Neural crest cell (in vitro differentiated cells): ENCODE measurements at places on chromosomes 6 and 20.

DNA sequence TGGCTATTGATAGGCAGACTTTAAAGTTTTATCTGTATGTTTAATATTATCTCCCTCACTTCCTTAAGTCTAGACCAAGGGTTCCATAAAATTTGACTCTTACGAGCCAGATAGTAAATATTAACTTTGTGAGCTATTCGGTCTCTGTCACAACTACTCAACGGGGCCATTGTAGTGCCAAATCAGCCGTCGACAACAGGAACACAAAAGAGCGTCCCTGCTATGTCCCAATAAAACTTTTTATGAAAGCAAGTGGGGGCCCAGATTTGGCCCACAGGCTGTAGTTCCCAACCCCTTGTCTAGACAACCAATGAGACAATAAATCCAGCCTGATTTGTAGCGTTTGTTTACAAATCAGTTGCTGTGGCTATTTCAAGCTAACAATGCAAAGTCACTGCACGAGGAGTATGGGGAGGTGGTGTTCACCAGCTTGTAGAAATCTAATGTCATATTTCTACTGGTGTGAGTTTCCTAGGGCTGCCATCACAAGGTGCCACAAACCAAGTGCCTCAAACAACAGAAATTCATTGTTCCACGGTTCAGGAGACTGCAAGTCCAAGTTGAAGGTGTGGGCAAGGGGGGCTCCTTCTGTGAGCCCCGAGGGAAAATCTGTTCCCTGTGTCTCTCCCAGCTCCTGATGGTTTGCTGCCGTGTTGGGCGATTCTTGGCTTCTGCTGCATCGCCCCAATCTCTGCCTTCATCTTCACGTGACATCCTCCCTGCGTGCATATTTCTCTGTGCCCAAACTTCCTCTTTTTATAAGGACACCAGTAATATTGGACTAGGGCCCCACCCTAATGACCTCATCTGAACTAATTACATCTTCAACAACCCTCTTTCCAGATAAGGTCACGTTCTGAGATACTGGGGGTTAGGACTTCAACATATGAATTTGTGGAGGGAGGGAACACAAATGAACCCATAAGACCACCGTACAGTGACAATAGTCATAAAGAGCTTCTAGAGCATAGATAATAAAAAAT lies 356.0 kb upstream of the JARID2 start:
- no peak overlapping the region for H3K4me3 ChIP-seq
- H3K36me3 ChIP-seq = no peaks in the 10 kb centered on the region
- peaks cover 18% of the 10 kb centered on the region for H3K4me1 ChIP-seq
- DNase-seq = no peak
- no peak overlapping the region for H3K27ac ChIP-seq
- H3K27me3 ChIP-seq = no peaks in the 10 kb centered on the region

GRCh38 chr20:60921022-60921622 lies 330.9 kb upstream of the CDH4 start:
- H3K4me3 ChIP-seq = no peak overlapping the region
- DNase-seq = peak; percentile 65
- no peaks in the 10 kb centered on the region for H3K4me1 ChIP-seq
- no peaks in the 10 kb centered on the region for H3K36me3 ChIP-seq
- H3K27ac ChIP-seq = no peak overlapping the region

DNA sequence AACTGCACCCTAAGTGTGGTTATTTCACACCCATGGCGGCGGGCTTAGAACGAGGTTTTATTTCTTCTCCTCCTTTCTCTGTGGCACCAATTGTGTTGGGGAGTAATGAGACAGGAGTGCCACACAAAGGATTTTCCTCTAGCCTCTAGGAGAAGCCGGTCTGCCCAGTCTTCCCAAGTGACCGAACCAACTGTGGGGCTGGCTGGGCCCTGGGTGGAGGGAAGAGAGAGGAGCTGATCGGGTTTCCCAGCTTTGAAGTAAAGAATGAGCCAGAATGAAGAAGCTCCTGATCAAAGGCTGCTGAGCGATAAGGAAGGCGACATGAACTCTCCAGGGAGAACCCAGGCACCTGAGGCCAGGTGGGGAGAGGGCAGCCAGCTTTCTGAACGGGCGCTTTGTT lies 616.0 kb upstream of the BTBD3 start:
- H3K27me3 ChIP-seq = no peaks in the 10 kb centered on the region
- H3K27ac ChIP-seq = no peak overlapping the region
- H3K36me3 ChIP-seq = no peaks in the 10 kb centered on the region
- H3K4me1 ChIP-seq = peaks cover 15% of the 10 kb centered on the region
- no peak for DNase-seq

DNA sequence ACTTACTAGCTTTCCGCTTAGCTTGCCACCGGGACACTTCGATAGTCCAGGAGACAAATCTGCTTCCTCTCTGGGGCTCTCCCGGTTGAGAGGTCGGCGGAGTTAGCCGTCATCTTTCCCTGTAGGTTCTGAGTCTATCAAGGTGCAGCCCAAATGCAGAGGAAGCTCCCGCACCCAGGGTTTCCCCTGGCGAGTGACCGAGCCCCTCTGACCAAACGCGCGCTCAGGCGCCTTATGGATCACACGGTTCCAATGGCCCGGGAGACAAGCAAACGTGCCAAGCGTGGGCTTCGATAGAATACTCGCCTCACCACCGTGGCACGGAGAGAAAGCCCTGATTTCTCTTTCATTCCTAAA lies 15.8 kb upstream of the FOXC1 start:
- no peak for DNase-seq
- H3K36me3 ChIP-seq = no peaks in the 10 kb centered on the region
- H3K4me1 ChIP-seq = peaks cover 19% of the 10 kb centered on the region
- peaks cover 32% of the 10 kb centered on the region for H3K27me3 ChIP-seq

DNA sequence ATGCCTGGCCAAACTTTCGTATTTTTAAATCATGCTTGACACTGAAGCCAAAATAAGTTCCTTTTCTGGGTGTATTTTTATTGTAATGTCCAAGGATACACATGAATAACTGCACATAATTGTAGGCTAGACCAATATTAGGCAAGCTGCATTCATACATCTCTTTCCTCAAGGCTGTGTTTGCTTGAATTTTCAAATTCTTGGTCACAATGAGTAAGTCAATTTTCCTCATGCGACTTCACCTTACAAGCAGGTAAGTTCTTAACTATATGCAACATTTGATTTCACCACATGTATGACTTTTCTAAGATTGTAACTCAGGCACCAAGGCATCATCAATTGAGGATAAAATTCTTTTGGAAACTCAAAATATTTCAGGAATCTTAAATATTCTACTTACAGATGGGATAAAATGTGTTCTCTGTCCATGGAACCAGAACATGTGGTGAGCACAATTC lies 112.4 kb upstream of the ZNF217 start:
- no peaks in the 10 kb centered on the region for H3K36me3 ChIP-seq
- no peak for DNase-seq
- H3K4me3 ChIP-seq = no peak overlapping the region
- H3K27ac ChIP-seq = no peak overlapping the region
- peaks cover 28% of the 10 kb centered on the region for H3K4me1 ChIP-seq

GRCh38 chr20:22453244-22454080 lies 130.9 kb downstream of the FOXA2 start:
- no peak overlapping the region for H3K4me3 ChIP-seq
- H3K36me3 ChIP-seq = no peaks in the 10 kb centered on the region
- peaks cover 100% of the 10 kb centered on the region for H3K27me3 ChIP-seq
- no peak overlapping the region for H3K27ac ChIP-seq
- DNase-seq = no peak
